ENCODE measurements at places on chromosomes 5 and 9.

GRCh38 chr5:133854554-133854953 lies 113.9 kb downstream of the C5orf15 start:
- DNase-seq: no peak

GRCh38 chr5:139439013-139439903 lies at the start of gene DNAJC18:
Gene DNAJC18, minus strand, starts transcription at chr5:139439525. Its CDS starts 80 bp downstream, at chr5:139439445.
- peak; percentile 91 for DNase-seq

GRCh38 chr5:149195337-149195887 lies 54.1 kb downstream of the ABLIM3 start:
- DNase-seq: no peak

- peak; percentile 39 for DNase-seq
Measured at GRCh38 chr5:172106511-172107356, 81.3 kb downstream of the STK10 start.

GRCh38 chr9:132984202-132985070 lies 5.9 kb downstream of the GFI1B start:
- DNase-seq: no peak

- DNase-seq: no peak
Measured at GRCh38 chr5:79091064-79091463, 20.5 kb upstream of the BHMT start.

DNA sequence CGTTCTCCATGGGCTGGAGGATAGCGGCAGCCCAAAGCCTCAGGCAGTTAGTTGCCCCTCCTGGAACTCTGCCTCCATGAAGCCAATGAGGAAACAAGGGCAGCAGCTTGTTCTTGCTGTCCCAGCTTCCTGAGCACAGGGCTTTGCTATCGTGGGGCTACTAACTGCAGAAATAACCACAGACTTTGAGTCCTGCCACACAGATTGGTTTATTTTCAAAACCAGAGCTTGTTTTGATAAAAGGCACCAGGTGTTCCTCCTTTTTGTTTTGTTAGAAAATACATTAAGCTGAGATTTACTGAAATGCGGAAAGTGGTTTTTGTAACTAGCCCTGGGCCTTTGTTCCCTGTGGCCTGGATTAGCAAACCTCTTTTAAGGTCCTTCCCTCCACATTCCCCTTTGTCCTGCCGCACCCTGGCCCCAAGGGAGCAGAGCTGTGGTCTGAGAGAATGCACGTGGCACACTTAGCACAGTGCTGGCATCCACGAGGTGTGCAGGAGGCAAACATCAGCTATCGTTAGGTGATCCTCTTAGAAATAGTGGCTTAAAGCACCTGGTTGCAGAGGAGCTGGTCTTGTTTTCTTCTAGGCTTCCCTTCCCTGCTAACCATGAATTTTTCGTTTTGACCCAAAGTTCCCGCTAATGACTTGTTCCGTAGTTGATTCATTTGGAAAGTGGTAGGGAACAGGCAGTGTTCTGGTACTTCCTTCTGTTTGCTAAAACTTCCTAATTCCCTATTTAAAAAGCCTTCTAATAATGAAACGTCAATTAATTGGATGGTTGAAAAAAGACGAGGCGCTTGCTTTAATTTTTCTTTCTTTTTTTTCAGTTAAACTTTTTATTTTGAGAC lies 21.5 kb downstream of the MVB12B start:
- DNase-seq: no peak

DNA sequence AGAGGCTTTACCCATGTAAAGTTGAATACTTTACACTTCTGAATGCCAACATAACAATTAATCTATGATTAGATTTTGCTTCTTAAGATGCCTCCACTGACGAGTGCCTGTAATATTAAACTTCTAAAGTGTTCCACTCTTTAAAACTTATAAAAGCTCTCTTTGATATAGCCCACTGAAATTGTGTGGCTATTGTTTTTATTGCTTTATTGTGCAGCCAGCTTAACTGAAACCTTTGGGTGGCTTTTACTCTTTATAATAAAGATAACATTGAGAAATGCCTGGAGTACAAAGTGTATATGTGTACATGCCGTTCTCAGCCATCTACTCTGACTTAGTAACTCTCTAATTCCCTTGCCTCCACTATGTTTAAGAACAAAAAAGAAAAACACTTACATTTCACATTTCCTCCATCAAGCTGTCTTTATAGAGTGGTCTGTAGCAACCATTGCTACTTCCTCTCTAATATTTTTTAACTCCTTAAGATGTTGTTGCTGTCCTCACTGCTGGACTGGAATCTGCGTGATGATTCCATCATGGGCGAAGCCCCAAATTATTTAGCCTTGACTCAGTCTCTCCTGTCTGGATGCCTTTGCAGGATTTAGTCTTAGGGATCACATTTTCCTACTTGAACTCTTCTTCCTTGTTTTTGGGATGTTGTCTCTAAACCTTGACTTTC lies 9.1 kb downstream of the PIK3R1 start:
- peak; percentile 73 for DNase-seq

DNA sequence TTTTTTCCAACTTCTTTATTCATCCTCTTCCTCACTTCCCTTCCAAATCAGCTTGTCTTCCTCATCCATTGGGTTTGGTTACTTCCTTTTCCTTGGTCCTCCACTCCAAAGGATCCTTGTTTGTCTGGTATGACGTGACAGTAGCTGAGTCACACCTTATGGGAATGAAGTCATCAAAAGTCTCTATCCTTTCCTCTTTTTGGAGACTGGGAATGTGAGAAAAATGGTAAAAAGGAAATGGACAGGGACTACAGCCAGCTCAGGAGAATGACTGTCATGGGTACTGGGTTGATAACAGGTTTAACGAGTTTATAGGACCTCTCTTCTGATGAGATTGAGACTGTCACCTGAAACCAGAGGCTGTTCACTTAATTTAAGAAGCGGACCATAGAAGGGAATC lies 76.2 kb upstream of the MYO10 start:
- DNase-seq: peak; percentile 53
